ENCODE measurements at places on chromosomes 5 and 9.
A peak's percentile ranks its signal among the peaks of the same experiment; 100 is the strongest.

DNA sequence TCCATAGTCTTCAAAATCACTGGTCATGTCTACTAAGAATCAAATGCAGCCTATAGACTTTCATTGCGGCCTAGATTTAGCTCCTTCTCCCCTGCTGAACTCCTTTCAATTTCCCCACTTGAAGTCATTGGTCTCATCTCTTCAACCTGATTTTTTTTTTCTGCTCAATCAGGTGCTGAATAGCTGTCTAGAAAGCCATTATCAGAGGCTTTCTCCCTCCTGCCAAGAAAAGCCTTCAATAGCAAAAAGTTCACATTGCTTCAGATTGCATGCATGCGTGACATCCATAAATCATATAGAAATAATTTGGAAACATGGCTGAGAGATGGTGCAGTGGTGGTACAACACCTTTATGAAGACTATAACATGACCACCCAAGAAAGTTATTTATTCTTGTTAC lies 316.2 kb downstream of the PLK2 start:
- no peak for DNase-seq

- no peak for DNase-seq
These were observed 91.3 kb downstream of the CAMSAP1 start for GRCh38 chr9:135815830-135816650.

DNA sequence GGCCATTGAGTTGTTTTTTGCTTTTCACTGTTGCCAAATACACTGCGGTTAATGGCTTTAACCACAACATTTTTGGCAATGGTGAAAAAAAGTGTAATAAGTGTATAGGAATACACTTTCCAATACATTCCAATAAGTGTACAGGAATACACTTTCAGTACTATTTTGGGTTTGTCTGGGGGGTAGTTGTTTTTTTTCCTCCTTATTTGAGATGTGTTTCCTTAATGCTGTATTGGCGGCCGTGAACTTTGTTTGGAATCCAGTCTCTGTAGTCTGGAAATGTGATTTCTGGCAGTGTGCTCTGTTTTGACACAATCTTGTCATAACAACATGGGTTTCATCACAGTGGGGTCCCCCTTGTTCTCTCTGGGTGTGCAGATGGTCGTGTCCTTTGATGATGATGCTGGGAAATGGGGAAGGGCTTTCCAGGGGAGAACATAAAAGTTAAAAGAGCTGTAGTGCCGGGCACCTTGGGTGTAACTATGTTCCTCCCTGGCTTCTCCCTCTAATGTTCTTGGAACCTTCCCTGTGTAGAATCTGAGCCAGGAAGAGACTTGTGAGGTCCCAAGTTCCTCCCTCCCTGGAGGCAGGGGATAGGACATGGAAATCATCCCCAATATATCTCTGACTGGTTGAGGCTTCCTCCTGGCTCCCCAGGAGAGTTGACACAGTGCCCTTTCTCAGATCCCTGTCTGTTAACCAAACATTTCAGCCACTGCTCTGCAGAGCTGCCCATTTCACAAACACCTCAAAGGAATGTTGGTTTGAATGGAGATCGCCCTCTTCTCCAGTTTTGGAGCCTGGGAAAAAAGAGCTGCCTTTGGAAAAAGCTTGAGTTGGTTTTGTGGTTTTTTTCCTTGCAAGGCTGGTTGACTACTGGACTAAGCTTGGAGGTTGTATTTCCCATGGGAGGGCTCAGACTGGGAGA lies 44.8 kb downstream of the RCL1 start:
- DNase-seq = no peak

GRCh38 chr5:152683205-152683604 lies 278.1 kb upstream of the NMUR2 start:
- DNase-seq = no peak

DNA sequence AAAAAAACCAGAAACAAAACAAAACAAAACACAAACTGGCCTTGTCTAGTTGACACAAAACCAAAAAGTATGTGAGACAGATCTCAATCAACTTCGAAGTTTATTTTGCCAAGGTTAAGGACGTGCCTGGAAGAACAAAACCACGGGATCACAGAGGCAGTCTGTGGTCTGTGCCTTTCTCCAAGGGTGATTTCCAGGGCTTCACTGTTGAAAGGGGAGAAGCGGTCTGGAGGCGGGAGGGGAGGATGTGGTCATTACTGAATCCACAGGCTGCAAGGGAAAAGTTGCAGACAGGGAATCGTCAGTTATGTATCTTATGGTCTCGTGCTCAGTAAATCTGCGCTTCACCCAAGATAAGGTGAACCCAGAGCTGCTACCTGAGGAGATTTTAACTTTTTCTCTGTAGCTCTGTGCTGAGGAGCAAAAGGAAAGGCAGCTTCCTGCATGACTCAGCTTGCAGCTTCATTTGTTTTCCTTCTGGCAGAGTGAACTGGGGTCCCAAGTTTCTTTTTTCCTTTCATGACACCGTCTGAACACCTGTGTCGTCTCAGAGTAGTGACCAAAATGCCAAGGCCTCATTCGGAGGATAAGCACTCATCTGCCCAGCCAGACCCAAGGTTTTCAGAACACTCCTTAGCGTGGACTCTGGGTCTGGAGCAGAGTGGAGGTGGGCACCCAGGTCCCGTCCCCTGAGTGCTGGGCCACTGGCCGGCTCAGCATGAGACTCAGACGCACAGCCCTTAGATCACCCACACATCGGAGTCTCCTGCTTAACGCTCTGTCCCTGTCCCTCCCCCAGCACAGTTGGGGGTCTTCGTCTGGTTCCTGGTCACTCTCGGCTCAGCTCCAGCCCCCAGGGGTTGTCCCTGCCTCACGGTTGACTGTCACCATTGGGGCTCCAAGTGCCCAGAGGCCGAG lies 25.9 kb downstream of the ROPN1L start:
- no peak for DNase-seq

GRCh38 chr5:132206782-132207181 lies 20.9 kb downstream of the P4HA2 start:
- DNase-seq = no peak

GRCh38 chr5:147688656-147689356 lies 93.7 kb downstream of the JAKMIP2 start:
- no peak for DNase-seq

DNA sequence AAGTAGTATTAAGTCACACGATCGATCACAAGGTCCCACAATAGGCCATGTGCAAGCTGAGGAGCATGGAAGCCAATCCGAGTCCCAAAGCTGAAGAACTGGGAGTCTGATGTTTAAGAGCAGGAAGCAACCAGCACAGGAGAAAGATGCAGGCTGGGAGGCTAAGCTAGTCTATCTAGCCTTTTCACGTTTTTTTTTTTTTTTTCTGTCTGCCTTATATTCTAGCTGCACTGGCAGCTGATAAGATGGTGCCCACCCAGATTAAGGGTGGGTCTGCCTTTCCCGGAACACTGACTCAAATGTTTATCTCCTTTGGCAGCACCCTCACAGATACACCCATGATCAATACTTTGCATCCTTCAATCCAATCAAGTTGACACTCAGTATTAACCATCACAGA lies 6.5 kb downstream of the PPIP5K2 start:
- no peak for DNase-seq

DNA sequence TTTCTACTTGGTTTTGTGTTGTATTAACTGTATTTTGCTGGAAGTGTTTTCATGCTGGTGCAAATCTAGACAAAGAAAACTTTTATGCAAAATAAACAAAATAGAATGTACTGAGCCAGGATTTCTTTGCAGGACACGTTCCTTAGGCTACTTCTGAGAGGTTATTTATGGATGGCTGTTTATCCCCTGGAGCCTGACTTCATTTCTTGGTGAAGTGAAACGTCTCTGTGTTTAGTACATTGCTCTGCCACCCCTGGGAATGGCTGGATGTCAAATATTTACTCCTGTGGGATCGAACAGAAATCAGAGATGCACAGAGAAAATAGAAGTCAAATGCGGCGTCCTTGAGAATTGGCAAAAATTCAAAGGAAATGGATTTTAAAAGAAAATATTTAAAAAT lies 327.1 kb upstream of the MPDZ start:
- DNase-seq = no peak

- no peak for DNase-seq
These were observed 123.3 kb downstream of the PCSK5 start for GRCh38 chr9:76013809-76014208.

GRCh38 chr9:88831713-88832407 lies 159.4 kb upstream of the S1PR3 start:
- DNase-seq = no peak

- no peak for DNase-seq
These were observed 282.6 kb downstream of the SPATA31D1 start for GRCh38 chr9:82271106-82271561.

- no peak for DNase-seq
These were observed 79.3 kb upstream of the LRRTM2 start for GRCh38 chr5:138954257-138955012.

DNA sequence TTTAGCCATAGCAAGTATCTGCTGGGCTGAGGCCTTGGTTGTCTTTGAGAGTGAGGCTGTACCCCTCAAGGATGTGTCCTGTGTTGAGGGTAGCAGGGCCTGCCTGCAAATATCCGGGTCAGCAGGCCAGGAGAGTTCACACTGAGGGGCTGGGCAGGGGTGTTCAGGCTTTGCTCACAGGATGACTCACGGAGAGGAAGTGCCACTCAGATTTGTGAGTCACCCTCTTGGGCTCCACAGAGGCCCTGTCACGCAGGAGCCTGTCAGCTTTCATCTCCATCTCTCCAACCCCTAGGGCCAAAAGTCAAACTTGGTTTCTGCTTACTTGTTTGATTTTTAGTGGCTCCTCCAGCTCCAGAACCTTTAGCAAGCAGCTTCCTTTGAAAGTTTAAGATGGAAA lies 211.5 kb downstream of the SEC61B start:
- DNase-seq = peak; percentile 51

DNA sequence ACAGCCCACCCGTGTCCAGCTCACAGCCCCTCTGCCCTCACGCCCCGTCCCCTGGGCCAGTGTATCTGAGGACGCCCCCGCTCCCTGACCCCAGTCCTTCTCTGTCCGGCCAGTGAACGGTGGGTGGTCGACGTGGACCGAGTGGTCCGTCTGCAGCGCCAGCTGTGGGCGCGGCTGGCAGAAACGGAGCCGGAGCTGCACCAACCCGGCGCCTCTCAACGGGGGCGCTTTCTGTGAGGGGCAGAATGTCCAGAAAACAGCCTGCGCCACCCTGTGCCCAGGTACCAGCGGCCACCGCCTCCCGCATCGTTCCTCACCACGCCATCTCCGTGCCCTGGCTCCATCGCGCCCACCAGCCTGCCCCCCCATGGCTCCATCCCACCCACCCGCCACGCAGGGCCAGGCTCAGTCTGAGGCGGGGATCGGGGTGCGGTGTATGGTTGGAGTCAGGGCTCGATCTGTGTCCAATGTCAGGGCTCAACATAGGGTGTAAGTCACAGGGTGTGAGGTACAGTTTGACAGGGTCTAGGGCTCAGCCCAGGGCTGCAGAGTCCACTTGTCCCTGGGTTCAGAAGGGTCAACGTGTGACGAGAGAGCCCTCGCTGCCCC lies 29.5 kb downstream of the HK3 start:
- DNase-seq = no peak

- DNase-seq = no peak
These were observed 102.4 kb upstream of the PCSK5 start for GRCh38 chr9:75788006-75788634.

DNA sequence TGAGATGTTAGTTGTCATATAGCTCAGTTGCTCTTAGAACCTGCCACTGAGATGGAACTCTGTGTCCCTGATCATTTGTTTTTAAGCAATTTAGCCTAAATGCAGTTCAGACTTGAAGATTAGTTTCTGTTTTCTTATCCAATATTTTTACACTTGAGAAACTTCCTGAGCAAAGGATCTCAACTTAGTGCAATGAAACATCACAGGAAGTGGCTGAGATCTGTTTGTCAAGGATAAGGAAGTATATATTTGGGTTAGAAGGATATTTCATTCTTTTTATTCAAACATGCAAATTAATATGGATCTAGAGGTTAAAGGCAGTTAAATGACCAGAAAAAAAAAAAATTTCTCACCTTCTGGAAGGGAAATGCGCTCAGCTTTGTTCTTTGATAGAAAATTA lies 19.7 kb upstream of the F2R start:
- no peak for DNase-seq

DNA sequence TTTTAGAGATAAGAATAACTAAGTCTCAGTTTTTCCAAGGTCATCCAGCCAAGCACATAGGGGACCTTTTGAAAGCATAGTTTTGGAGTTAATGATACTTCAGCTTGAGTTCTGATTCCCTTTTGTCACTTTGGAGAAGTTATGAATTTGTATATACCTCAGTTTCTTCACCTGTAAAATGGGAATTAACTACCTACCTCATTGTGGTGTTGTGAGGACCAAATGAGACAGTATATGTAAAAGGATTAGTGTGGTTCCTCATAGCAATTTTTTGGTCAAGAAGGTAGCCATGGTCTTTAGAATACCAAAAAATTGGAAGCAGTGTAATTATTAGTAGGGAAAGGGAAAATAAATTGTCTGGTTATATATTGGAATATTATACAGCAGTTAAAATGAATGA lies 97.6 kb upstream of the DHFR start:
- no peak for DNase-seq

- no peak for DNase-seq
These were observed 48.8 kb upstream of the COL5A1 start for GRCh38 chr9:134592819-134593200.

DNA sequence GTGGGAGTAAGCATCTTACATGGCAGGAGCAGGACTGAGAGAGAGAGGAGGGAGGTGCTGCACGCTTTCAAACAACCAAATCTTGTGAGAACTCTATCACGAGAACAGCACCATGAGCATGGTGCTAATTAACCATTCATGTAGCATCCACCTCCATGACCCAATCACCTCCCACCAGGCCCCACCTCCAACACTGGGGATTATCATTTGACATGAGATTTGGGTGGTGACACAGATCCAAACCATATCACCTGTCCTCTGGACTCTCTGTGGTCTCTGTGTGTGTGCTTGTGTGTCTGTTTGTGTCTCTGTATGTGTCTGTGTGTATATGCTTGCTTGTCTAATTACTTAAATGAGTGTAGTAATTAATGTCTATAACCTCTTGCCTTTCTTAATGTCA lies 31.1 kb downstream of the SEC61B start:
- DNase-seq = no peak

DNA sequence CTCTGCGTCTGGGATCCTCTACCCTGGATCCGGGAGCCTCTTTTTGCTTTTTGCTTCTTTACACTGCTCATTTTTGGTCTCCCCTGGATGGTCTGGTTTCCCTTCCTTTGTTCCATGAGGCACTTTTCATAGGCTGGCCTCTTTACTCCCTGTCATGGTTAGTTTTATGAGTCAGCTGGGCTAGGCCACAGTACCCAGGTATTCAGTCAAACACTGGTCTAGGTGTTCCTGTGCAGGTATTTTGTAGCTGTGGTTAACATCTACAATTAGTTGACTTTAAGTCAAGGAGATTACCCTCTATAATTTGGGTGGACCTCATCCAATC lies 17.5 kb downstream of the ANKRD33B start:
- DNase-seq = no peak

DNA sequence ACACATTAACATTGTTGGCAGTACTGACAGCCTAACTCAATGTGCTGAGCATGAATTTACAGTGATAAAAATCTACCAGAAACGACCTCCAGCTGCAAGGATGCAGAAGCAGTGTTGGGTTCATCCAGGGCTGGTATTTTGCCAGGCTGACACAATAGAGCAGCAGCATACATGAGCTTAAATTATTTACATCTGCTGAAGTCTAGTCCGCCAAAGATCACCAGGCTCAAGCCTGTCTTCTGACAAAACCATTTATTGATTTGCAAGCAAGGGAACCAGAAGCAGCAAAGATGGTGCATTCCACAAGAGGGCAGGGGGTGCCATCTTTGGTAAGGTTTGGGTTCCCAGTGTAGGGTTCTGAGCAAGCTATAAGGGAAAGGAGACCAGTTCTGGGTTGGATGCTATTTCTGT lies 8.7 kb upstream of the C5orf34 start:
- DNase-seq = no peak

- no peak for DNase-seq
These were observed 228.1 kb upstream of the PANK3 start for GRCh38 chr5:168807287-168807686.

- DNase-seq = no peak
These were observed 526.0 kb downstream of the MTRR start for GRCh38 chr5:8394965-8395364.
